ENCODE measurements at places on chromosomes 11 and 22.

DNA sequence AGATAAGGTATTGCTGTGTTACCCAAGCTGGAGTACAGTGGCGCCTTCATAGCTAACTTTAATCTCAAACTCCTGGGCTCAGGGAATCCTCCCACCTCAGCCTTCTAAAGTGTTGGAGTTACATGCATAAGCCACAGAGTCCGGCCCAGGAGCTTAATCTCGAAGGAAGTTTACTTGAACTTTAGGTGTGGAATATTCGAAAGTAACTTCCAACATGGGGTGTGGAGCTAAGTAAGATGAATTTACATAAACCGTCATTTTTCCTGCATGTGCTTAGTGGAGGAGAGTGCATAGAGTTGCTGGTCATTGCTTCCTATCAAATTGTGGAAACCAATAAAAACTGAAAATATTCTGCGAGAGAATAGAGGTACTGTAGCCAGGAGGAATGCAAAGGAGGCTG, 1.5 kb downstream of the ATG13 start:
- DNase-seq: no peak

DNA sequence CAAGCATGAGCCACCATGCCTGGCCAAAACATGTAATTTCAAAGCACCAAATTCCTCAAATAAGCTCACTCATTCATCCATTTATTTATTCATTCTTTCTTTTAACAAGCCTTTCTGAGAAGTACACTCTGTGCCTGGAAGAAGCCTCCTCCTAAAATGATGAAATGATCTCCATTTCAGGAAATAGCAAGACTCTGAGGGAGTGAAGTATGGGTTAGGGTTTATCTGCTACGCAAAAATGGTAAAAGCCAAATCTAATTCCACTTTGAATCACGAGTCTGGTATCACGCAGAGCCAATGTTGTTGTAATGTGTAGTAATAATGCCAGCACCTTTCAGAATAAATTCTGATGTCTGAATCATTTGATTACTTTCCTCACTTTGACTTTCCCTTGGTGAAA, 1041.8 kb downstream of the LRRC4C start:
- DNase-seq: no peak

DNA sequence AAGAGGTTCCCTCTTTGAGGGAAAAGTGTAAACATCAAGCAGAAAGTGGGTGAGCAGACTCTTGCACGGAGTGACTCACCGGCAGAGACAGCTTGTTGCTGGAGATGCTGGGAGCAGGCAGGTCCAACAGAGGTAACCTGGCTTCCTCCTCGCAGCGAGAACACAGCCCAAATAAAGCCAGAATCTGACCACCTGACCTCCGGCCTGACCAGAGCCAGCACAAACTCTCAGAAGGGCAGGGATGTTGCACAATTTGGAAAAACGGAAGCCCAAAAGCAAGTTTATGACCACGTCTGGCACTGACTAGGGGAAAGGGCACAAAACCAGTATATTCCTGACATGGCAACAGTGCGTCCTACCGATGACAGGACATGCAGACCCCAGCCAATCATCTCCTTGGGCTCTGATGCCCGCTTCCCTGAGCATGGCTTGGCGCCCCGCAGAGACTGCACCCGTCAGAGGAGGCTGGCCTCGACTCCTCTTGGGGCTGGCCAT, 5.4 kb downstream of the SMCO4 start:
- DNase-seq: no peak

GRCh38 chr22:39177791-39178190, 25.3 kb upstream of the CBX7 start:
- no peak for DNase-seq

- peak; percentile 72 for DNase-seq
Measured at GRCh38 chr22:50250555-50251476, at the start of gene HDAC10. HDAC10 (minus strand) TSS chr22:50251265; CDS start chr22:50251032, 233 bp downstream.

- no peak for DNase-seq
Measured at GRCh38 chr11:33211580-33211979, 45.6 kb upstream of the HIPK3 start.

GRCh38 chr22:41405588-41405987, 23.8 kb downstream of the TEF start:
- no peak for DNase-seq
